Left renal cortex interstitium (tissue), 4 donors: ENCODE measurements at places on chromosomes 1 and 21. TPM values are rescaled to one million over a fixed set of nuclear protein-coding genes. Genes with fewer than 3 reads are reported as not detected.

GRCh38 chr1:58325866-58326265, 220.7 kb downstream of the OMA1 start:
- DNase-seq = no peak

GRCh38 chr1:22031214-22031962, 21.1 kb upstream of the CDC42 start:
- DNase-seq = no peak

GRCh38 chr1:230464671-230465070, 38.5 kb upstream of the PGBD5 start:
- DNase-seq = no peak

GRCh38 chr1:55252942-55253589, 37.9 kb upstream of the USP24 start:
- DNase-seq = no peak

DNA sequence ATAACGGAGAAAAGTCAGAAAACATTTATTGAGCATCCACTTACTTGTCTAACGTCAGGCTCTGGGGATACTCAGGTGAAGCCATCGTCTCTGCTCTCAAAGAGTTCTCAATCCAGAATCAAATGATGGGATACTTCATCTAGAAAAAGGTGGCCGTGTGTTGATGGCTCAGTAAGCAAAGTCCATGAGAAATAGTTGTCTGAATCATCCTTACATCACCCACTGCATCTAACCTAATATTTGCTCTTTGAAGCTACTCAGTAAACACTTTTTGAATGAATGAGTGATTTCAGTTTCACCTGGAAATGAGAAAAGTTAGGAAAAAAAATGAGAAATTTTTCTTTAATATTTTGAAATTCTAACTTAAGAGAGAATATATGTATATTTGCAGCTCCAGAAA, 155.3 kb upstream of the PKN2 start:
- DNase-seq = no peak

GRCh38 chr1:76607717-76608116, 259.6 kb upstream of the ST6GALNAC5 start:
- DNase-seq = no peak

DNA sequence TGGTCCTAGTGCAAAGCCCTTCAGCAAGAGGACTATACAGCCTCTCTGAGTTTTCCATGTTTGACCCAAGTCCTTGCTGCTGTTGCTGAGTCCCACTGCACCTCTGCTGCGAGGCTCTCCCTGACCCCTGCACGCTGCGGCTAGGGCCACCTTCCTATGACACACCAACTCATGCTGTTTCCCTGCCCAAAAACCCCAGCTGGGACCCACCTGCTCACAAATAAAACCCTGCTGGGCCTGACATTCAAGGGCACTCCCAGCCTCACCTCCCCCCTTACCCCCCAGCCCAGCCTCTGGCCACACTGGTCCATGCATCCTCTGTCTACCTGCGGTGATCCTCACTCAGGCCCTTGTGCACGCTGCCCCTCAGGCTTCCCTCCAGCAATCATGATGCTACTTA, 12.3 kb upstream of the ASCL5 start:
- DNase-seq = no peak

GRCh38 chr1:5448486-5448885, 543.7 kb downstream of the NPHP4 start:
- no peak for DNase-seq

GRCh38 chr1:153769221-153769620, 6.0 kb upstream of the SLC27A3 start:
- no peak for DNase-seq

- DNase-seq = no peak
These were observed 7.5 kb downstream of the CCDC27 start for GRCh38 chr1:3759796-3760195.

DNA sequence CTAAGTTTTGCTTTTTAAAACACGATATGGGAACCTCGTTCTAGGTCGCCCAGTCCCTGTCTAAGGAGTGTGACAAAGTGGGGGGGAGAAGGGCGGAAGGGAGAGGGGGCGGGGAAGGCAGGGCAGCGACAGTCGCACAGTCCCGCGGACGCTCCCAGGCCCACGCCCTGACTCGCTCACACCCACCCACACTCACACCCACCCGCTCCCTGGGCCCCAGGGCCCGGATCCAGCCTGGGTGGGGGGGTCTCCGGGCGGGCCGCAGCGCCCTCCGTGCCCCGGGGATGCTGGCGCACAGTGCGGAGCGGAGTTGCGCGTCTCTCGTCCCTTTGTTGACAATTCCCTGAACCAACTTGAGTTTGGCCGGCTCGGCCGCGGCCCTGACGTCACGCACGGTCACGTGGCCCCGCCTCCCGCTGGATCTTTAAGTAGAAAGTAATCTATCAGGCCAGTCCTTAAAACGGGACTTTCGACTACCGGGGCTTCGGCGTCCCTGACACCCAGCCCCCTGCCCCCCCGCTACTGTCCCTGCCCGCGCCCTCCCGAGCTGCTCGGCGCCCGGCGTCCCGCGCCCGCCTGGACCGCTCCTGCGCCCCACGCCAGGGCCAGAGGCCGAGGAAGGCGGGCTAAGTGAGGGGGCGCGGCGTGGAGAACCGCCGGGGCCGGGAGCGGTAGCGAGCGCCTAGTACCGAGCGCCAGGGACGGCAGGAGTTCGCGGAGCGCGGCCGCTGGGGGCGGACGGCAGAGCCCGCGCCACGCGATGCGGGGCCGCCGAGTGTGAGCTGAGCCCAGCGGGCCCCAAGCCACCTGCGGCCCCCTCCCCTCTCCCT, at the start of gene FOXD3:
FOXD3 (plus strand) TSS at position 454 of the 830 bp plus-strand sequence. CDS start 492 bp downstream, outside the sequence.
- no peak for DNase-seq

DNA sequence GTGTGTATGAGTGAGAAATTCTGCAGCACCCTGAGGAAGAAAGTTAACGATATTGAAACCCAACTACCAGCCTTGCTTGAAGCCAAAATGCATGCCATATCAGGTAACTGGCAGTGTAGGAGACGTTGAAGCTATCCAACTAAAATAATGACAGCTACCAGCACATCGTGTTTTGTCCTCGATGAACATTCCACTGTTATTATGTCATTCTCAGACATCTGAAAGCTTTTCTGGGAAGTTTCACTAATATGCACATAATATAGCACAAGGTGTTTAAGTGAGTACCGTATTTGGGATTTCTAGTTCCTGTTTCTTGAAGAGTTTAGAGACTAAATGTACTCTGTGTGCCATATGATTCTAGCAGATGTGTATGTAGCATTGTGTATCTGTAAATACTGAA, 173.5 kb downstream of the DISC1 start:
- DNase-seq = no peak

DNA sequence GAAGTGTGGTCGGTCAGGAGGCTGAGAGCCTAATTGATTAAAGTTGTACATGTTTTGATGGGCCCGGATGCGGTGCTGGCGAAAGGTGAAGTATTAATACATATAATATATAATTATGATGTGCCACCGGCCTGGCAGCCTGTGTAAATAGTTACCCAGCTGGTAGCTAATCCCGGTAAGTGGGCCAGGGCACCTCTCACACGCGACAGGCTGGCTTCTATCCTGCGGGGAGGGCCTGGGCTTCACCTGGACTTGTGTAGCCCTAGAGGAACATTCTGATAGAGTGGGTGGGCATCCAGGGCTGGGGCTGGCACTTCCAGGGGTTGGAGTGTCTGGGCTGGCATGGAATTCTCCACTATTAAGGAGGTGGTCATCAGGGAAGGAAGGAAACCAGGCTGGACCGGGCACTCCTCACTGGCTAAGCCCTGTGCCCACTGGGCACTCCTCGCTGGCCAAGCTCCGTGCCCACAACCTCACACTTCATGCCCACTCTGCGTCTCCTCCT, 48.3 kb downstream of the IGSF21 start:
- DNase-seq = no peak

GRCh38 chr1:53112271-53112774, 30.1 kb downstream of the SLC1A7 start:
- no peak for DNase-seq

- no peak for DNase-seq
These were observed 212.6 kb downstream of the GREM2 start for GRCh38 chr1:240399381-240399780.

DNA sequence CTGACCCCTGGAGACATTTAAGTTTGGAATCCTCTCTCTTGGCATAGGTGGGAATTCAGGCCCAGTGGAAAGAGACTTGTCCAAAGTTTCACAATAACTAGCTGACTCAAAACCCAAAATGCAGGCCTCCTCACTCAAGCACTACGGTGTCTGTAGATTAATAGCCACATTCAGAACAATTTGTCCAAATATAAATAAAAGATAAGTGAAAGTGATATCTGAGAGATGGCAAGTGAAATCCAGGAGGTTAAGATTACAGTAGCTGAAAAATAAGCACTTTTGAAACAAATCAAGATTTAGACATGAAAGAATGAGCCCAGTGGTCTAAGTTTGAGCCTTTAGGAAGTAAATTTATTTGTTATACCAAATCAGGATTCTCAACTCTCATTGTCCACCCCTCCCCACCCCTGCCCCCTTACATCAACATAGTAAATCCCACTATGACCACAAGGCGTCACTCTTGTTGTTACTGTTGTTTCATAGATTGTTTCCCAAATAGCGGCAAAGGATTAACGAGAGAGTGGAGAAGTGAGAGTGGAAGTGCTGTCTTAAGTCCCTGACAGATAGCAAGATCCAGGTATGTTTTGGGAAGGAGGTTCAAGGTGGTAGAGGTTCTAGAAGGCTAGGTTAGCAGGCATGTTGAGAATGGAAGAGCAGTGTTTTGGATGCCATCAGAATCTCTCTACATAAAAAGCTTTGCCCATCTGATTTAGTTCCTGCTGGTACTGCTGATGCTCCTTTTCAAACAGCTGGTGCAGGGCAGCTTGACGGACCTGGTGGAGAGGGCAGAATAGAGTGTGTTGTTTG, 7.1 kb upstream of the TPM3 start:
- DNase-seq = peak; percentile 75

GRCh38 chr1:157101149-157101548, 1.5 kb upstream of the ETV3L start:
- DNase-seq = no peak

DNA sequence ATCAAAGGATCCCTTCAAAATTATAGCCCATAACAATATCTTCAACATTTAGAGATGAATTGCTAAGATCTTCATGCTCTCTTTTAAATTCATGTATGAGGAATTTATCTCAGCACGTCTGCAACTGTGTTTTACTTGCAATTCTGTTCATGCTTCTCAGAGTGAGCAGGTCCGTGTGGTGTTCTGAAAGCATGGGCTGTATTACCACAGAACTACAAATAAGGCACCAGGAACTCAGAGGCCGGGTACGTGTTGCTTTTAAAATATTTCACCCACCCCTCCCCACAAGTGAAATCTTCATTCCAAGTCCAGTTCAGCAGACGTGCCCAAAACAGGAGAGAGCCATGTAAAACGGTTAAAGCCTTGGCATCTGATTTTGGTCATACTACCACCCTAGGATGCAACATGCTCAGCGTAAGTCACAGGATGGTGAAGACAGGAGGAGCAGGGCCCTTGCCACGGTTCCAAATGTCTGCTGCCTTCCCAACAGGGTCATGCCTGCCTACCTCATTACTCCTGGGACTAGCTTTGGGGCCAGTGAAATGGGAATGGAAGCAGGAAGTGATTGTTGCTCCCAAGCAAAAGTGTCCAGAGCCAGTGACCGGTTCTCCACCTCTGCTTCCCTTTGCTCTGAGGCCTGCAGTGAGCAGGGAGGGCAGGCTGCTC, 133.7 kb downstream of the PTPN14 start:
- no peak for DNase-seq

- peak; percentile 66 for DNase-seq
These were observed 62.7 kb downstream of the ADARB1 start for GRCh38 chr21:45136927-45137611.

DNA sequence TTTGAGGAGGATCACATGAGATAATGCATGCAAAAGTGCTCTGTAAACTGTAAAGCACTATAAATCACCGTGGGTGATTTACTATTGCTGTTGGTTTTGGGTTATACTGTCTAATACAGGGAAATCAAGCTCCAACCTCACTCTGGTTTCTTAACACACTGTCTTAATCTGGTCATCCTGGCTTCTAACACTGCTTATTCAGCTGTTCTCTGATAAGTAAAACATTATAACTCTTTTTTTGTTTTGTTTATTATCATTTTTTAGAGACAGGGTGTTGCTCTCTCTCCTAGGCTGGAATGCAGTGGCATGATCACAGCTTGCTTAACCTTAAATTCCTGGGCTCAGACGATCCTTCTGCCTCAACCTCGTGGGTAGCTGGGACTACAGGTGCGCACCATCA, 21.9 kb upstream of the LSM10 start:
- no peak for DNase-seq

GRCh38 chr1:200771625-200772555, 33.2 kb downstream of the CAMSAP2 start:
- DNase-seq = no peak

GRCh38 chr1:95643071-95643470, 409.1 kb downstream of the RWDD3 start:
- no peak for DNase-seq

DNA sequence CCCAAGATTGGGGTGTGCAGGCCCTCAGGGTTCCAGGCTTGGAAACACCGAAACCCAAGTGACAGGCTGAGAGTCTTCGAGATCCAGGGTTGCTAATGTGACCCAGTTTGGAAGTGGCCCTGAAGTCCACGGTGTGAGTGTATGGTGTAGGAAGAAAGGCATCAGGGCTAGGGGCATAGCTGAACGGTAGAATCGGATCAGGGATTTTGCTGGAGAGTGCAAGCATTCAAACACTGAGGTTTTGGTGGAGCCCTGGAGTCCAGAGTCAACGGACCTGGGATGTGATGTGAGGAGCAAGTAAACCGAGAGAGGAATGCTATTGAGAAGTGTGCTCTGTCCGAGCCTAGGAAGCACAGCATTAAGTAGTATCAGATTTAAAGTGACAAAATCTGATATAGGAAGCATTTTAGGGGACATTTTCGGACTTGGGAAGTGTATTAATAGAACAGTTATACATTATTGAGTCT, 958 bp downstream of the NFYC start:
- no peak for DNase-seq

- no peak for DNase-seq
These were observed 3.8 kb upstream of the RGSL1 start for GRCh38 chr1:182446033-182446669.

SPATA46 gene
- 0.37 TPM for polyA plus RNA-seq

STIL gene
- 9.0 TPM for polyA plus RNA-seq

C1orf87 gene
- polyA plus RNA-seq = 0.21 TPM

RRP1B gene
- 28.0 TPM for polyA plus RNA-seq

TSSK3 gene
- polyA plus RNA-seq = 2.0 TPM

PCP4 gene
- 13.4 TPM for polyA plus RNA-seq

RNF2 gene
- 56.1 TPM for polyA plus RNA-seq

CNKSR1 gene
- polyA plus RNA-seq = 20.2 TPM

DCST1 gene
- 0.34 TPM for polyA plus RNA-seq

TARS2 gene
- polyA plus RNA-seq = 19.5 TPM

FMO3 gene
- 0.16 TPM for polyA plus RNA-seq
